Naive thymus-derived CD8-positive, alpha-beta T cell (primary cell): ENCODE measurements at places on chromosomes 12 and 14. TPM values are rescaled to one million over a fixed set of nuclear protein-coding genes. Genes with fewer than 3 reads are reported as not detected.

The FOXG1 gene
- not detected for total RNA-seq

The SUDS3 gene
- 29.8 TPM for total RNA-seq

DNA sequence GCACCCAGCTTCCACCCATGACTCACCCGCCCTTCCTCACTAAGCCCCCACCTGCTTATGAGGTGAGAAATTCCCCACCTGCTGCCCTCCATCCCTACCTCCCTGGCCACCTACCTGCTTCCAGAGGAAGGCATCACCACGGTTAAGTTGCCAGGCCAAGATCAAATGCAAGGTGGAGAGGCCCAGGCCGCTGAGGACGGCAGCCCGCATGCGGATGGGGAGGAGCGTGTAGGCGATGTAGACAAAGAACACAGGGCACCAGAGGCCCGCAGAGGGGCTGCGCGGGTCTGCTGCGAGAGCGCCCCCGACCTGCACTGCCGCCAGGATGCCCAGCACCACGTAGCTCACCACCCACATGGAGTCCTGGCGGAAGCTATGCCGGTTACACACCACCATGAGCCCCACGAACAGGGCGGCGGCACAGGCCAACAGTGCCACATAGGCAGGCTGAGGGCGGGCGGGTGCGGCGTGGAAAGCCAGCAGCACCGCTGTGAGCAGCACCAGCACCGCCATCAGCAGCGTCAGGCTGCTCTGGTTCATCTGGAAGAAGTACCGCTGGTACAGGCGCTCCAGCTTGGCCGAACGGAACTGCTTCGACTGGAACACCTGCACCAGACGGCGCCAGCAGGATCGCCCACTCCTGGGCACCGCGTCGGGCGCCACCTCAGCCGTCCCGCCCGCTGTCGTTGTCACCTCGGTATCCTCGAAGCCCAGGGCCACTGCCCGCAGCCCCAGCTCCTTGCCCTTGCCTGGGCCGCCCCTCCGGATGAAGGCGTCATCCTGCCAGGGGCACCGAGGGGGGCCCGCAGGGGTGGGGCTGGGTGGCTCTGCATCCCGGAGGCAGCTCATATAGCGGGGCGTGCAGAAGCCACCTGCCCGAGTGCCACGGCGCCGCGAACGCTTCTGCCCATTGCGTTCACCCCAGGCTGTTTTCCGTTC is 6.2 kb downstream of the ADCY6 start:
- no peak for DNase-seq

- DNase-seq, result no peak
Observed at GRCh38 chr14:52052288-52052943, 16.4 kb downstream of the NID2 start.

The PCNX1 gene
- 78.6 TPM for total RNA-seq

- no peak for DNase-seq
Observed at GRCh38 chr12:128798571-128799341, 25.0 kb downstream of the SLC15A4 start.

GRCh38 chr14:103679351-103679750 is 35.9 kb downstream of the XRCC3 start:
- peak; percentile 5 for DNase-seq
